ENCODE measurements at places on chromosomes 3 and 15.

- no peak for DNase-seq
Measured at GRCh38 chr3:180705619-180706018, 26.3 kb upstream of the CCDC39 start.

DNA sequence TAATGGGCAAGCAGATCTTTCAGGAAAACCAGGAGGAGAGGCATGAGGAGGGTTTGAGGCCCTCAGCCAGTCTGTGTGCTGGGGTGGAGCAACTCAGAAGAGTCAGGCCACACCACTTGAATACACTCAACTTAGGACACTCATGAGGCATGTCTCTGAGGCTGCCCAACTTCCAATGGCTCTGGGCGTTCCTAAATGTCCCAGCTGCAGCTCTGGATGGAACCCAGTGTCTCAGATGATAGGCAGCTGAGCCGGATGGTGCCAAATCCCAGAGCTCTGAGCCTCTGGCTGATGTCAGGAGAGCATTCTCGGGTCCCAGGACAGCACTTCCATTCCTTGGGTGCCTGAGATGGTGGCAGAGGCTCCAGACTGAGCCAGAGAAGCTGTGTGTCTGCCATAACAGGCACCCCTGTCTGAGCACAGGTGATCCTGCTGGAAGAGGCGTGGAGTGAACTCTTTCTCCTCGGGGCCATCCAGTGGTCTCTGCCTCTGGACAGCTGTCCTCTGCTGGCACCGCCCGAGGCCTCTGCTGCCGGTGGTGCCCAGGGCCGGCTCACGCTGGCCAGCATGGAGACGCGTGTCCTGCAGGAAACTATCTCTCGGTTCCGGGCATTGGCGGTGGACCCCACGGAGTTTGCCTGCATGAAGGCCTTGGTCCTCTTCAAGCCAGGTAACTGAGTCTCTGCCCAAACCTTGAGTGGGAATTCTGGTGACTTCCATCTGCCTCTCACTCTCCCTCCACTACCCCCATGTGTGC, 2.8 kb downstream of the NR2E3 start:
- DNase-seq = no peak

DNA sequence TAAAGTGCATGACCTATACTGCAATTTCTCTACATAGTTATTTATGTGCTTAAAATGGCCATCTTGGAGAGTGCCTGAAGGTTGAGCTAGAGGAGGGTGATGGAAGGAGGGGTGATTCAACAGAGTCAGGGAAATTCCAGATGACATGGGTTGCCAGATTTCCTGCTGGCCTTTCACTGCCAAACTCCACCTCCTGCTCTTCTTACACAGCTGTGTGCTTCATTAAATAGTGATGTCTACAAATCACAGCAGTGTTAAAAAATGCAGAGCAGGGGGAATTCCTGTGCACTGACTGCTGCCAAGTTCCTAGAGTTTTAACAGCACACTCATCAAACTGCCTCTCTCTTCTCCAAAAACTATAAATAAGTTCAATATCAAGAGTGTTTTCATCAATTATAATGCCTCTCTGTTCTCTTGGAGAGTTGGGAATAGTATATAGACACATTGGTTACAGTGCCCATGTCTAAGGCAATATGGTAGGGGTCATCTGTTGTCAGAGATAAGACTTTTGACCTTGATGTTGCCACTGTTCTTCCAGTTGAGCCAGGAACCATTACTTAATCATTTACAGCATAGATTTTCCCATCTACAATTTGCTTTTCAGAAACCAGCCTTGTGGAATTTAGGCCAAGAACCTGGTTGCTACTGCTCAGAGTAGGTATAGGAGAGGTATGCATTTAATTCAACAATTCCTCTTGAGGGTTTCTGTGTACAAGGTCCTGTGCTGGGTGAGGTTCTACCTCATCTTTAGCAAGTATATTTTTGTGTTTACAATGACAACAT, 79.6 kb downstream of the TP63 start:
- peak; percentile 91 for DNase-seq

DNA sequence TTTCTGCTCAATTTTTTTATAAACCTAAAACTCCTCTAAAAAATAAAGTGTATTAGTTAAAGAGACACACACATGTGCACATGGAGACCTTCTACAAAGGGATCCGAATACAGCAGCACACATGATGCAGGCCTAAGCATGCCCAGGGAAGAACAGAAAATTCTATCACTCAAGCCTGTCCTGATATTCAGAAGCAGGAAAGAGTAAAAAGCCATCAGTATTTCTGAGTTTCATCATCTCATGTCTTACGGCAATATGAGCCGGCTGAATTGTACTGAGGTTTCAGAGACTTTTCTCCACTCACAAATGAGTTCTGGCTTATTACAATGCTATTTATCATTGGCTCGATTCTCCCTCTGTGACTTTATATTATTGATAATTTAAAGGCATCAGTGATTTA, 97.5 kb downstream of the CADPS start:
- DNase-seq = no peak

DNA sequence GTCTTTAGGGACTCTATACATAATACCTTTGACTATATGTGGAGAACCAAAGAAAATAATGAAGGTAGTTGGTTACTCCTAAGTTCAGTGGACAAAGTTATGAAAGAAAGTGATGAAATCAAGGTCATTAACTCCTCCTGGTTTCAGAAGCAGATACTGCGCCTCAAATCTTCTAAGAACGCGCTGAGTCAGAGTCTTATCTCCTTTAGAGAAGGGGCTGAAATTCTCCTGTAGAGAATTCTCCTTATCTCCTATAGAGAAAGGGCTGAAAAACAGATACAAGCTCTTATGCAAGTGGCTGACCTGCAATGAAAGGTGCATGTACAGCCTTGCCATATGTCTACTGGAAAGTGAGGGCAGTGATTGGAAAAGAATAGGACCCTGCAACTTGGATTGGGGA, 824.2 kb downstream of the NSUN3 start:
- no peak for DNase-seq

GRCh38 chr3:32820971-32821685, 3.3 kb downstream of the TRIM71 start:
- no peak for DNase-seq

GRCh38 chr15:96538491-96538890, 208.0 kb downstream of the NR2F2 start:
- no peak for DNase-seq

DNA sequence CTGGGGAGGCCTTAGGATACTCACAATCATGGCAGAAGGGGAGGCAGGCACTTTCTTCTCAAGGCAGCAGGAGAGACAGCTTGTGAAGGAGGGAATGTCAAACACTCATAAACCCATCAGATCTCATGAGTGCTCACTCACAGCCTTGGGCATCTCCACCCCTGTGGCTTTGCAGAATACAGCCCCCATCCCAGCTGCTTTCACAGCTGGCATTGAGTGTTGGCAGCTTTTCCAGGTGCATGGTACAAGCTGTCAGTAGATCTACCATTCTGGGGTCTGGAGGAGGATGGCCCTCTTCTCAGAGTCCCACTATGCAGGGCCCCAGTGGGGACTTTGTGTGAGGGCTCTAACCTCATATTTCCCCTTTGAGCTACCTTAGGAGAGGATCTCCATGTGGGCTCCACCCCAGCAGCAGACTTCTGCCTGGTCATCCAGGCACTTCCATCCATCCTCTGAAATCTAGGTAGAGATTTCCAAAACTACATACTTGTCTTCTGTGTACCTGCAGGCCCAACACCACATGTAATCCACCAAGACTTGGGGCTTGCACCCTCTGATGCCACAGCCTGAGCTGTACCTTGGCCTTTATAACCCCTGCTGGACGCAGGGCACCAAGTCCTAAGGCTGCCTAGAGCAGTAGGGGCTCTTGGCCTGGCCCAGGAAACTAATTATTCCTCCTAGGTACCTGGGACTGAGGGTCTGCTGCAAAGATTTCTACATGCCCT, 404.2 kb upstream of the EPHA6 start:
- DNase-seq = no peak
